ENCODE measurements at places on chromosomes 3 and 15. TPM values are rescaled to one million over a fixed set of nuclear protein-coding genes. Genes with fewer than 3 reads are reported as not detected.

Gene NLGN1
- total RNA-seq = 0.18 TPM

Gene LRRC34
- total RNA-seq = not detected

Gene ALDH1A2
- total RNA-seq = 1.1 TPM

Gene CCDC54
- not detected for total RNA-seq

GRCh38 chr15:67101911-67102598, 36.7 kb downstream of the SMAD3 start:
- peaks cover 65% of the 10 kb centered on the region for H3K4me1 ChIP-seq
- H3K27me3 ChIP-seq = no peaks in the 10 kb centered on the region
- peak overlapping the region; percentile 84 for H3K27ac ChIP-seq
- no peaks in the 10 kb centered on the region for H3K36me3 ChIP-seq
- H3K4me3 ChIP-seq = no peak overlapping the region

DNA sequence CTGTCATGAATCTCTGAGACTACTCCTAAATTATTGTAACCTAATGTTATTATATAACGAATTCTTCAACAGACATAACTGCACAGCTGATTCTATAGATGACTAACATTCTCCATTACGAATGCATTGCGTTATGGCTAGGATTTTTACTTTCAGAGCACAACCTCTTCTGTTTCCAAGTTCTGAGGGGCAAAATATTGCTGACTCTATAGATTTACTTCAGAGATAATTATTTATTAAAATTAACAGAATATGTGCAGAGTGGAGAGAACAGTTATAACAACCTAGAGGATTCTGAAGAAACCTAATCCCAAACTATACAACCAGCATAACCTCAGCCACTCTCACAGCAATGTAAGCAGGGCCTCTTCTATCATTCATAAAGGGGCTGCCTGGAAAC, 25.9 kb downstream of the SLITRK3 start:
- no peak overlapping the region for H3K4me3 ChIP-seq
- DNase-seq = no peak

DNA sequence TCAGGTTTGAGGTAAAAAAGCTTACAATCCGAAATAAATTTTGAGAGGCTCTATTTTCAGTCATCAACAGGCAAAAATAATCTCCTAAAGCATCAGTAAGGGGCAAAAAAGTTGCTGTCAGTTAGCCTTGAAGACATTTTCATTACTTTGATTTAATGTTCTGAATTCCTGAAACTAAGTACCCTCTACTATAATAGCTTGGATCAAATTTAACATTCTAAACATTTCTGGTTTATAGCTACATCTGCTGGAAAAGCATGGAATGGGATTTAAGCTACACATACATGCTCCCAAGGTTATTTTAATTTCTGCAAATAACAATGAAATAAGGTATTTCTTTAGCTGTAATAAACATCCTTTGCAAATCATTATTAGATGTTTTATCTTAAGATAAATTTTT, 245.4 kb downstream of the ULK4 start:
- H3K4me3 ChIP-seq = no peak overlapping the region
- no peak overlapping the region for H3K27ac ChIP-seq
- no peaks in the 10 kb centered on the region for H3K4me1 ChIP-seq
- DNase-seq = no peak
- no peaks in the 10 kb centered on the region for H3K27me3 ChIP-seq

DNA sequence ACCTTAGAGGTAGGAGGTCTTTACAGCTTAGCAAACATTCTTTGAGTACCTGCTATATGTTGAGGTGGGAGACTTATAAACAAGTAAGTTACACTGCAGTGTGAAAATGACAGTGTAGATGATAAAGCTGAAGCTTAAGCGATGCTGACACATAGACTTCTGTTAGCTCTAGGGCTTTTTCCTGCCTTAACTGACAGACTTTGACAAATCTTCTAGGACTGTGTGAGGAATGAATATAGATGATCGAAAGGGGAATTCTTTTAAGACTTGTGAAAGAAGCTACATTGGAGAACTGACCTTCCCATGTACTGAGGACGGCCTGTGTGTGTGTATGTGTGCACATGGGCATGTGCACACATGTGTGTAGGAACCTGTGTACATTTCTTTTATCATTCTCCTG, 22.7 kb downstream of the BOC start:
- no peaks in the 10 kb centered on the region for H3K36me3 ChIP-seq
- H3K27me3 ChIP-seq = no peaks in the 10 kb centered on the region
- H3K27ac ChIP-seq = peak overlapping the region; percentile 56
- H3K4me3 ChIP-seq = no peak overlapping the region
- no peak for DNase-seq
